ENCODE measurements at places on chromosomes 3 and 15. TPM values are rescaled to one million over a fixed set of nuclear protein-coding genes. Genes with fewer than 3 reads are reported as not detected.

The ANKRD63 gene
- not detected for total RNA-seq

The LSMEM2 gene
- not detected for total RNA-seq

The LRRC31 gene
- not detected for total RNA-seq

The CCDC80 gene
- 10.4 TPM for total RNA-seq

The CEMIP gene
- 0.14 TPM for total RNA-seq

The ACOX2 gene
- 4.3 TPM for total RNA-seq

GRCh38 chr3:24315356-24315755, 179.3 kb downstream of the THRB start:
- no peak overlapping the region for H3K4me3 ChIP-seq
- DNase-seq: no peak
- no peak overlapping the region for H3K27ac ChIP-seq
- H3K4me1 ChIP-seq: peaks cover 19% of the 10 kb centered on the region

DNA sequence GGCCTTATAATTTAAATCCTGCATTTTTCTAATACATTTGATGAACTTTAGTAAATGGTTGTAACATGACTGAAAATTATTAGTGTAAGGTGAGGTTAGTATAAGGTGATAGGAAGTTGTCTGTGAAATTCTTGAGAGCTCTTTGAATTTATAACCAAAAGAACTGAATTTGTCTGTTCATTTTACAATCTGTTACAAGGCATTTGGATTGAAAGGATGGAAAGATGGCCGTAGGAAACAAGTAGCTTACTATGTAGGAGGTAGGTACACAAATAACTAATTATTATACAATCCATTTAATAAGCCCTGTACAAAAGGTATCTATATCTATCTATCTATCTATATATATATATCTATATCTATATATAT, 6.6 kb downstream of the DIPK2A start:
- H3K4me1 ChIP-seq: peaks cover 20% of the 10 kb centered on the region
- DNase-seq: no peak
- H3K36me3 ChIP-seq: peaks cover 6% of the 10 kb centered on the region
- H3K4me3 ChIP-seq: no peak overlapping the region
- H3K27me3 ChIP-seq: no peaks in the 10 kb centered on the region

DNA sequence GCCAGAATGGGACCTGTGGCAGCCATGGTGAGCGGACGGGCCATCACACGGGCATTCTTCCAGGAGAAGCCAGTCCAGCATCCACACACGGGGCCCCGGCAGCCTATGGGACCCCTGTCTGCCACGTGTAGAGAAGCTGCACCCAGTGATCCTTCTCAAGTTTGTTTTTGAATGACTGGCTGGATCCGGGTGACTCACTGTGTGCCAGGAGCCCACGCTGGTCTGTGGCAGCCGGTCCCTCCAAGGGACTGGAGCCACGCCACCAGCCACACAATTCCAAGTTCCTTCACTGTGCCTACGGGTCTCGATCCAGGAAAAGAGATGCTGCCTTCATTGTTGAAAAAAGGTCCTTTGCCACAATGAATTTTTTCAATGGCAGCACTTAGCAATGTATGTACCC, 58.1 kb downstream of the ATP10A start:
- H3K27ac ChIP-seq: no peak overlapping the region
- peaks cover 5% of the 10 kb centered on the region for H3K36me3 ChIP-seq
- H3K4me3 ChIP-seq: no peak overlapping the region
- no peaks in the 10 kb centered on the region for H3K4me1 ChIP-seq

- H3K4me1 ChIP-seq: peaks cover 10% of the 10 kb centered on the region
- peaks cover 37% of the 10 kb centered on the region for H3K27me3 ChIP-seq
- no peak overlapping the region for H3K27ac ChIP-seq
Observed at GRCh38 chr3:119794971-119795612, 13.2 kb downstream of the NR1I2 start.

DNA sequence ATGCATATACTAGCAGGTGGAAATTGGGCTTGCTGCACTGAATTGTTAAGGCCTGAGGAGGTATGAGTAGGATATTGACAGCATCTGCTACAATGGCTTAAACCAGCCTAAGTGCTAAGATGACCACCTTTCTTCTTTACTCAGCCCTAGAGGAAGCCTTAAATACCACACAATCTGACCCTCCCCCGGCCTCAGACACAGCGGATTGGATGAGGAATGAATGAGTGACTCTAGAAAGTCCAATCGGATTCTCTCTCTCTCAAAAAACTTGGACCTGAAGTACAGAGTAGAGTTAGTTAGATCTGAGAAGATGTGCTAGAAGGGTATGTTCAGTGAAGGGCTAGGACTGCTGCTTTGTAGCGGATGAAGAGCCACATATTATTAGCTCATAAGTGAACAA, 39.9 kb upstream of the C3orf49 start:
- H3K27ac ChIP-seq: no peak overlapping the region
- H3K4me1 ChIP-seq: no peaks in the 10 kb centered on the region
- no peak for DNase-seq
- H3K4me3 ChIP-seq: no peak overlapping the region
- H3K27me3 ChIP-seq: no peaks in the 10 kb centered on the region

DNA sequence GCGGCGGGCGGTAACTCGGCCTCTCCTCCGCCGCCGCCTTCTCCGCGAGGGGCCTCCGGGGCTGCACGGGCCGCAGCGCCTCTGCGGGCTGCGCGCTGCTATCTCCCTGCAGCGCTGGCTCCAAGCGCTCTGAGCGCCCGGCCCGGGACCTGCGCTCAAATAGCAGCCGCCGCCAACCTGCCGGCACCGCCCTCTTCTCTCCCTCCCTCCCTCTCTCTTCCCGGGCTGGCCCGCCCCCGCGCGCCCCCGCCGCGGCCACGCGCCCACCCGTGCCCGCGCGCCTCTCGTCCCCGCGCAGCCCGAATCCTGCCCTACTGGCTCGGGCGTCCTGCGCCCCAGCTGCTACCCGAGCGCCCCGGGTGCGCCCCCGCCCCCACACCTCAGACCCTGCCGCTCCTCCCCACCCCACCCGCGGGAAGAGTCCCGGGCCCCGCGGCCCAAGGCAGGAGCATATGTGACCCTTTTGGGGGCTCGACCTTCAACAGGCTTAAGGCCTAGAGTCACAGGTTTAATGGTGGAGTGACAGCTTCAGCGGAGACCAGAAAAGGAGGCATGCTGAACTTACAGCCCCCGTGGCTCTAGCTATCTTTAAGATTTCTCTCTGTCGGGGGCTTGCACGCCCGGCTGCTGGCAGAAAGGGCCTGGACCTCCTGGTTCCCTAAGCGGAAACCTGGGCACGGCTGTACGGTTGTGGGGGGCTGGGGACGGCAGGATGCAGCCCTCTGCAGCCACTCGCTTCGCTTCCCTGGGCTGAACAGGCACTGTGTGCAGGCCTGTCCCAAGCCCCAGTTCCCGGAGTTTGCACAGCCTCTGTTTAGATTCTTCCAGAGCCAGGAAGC, at the start of gene CACNA2D2:
Gene CACNA2D2 (minus strand): TSS at position 131 of the 839 bp plus-strand sequence. CDS start 211 bp downstream, outside the sequence.
- H3K36me3 ChIP-seq: no peaks in the 10 kb centered on the region
- no peak for DNase-seq
- H3K4me1 ChIP-seq: no peaks in the 10 kb centered on the region
- no peak within 1 kb of the TSS for H3K27ac ChIP-seq
- no peak within 1 kb of the TSS for H3K4me3 ChIP-seq

- H3K27me3 ChIP-seq: no peaks in the 10 kb centered on the region
- H3K36me3 ChIP-seq: no peaks in the 10 kb centered on the region
- no peak overlapping the region for H3K27ac ChIP-seq
- no peak for DNase-seq
- no peak overlapping the region for H3K4me3 ChIP-seq
Observed at GRCh38 chr3:125119752-125120378, 64.1 kb upstream of the HEG1 start.

DNA sequence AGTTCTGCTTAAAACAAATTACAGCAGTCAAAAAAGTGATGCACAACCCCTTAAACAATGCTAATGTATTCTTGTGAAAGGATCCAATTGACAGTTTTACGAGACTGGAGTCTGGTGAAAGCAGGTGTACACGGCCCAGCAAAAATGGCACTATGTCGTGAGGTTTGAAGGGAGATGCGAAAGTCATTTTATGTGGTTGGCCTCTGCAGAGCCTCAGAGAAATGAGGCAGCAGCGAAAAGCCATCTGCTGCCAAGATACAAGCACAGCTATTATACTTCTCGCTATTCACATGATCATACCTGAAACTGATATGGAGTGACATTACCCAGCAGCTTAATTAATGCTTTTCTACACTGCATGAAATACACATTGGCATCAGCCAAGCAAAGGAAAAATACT, 36.4 kb downstream of the MECOM start:
- no peaks in the 10 kb centered on the region for H3K36me3 ChIP-seq
- DNase-seq: no peak
- no peak overlapping the region for H3K4me3 ChIP-seq
- no peak overlapping the region for H3K27ac ChIP-seq

DNA sequence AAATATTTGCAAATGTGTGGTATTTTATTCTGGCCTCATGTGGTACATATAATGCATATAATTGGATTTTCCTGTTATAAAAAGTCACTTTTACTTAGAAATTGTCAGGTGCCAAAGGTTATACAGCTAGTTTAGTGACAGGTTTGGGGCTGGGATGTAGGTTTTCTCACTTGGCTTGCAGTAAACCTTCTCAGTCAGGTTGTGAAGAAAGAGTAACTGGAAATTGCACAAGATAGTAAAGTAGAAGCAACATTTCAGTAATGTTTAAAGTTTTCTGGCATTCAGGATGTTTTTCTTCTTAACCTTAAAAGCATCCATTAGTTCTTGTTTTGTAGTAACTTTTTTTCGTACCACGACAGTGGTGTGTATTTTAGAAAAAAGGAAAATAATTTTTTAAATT, 53.9 kb downstream of the MEF2A start:
- peaks cover 16% of the 10 kb centered on the region for H3K36me3 ChIP-seq
- H3K4me3 ChIP-seq: no peak overlapping the region
- peak; percentile 33 for DNase-seq
- H3K4me1 ChIP-seq: peaks cover 36% of the 10 kb centered on the region

- H3K4me3 ChIP-seq: no peak overlapping the region
- no peaks in the 10 kb centered on the region for H3K36me3 ChIP-seq
- H3K27me3 ChIP-seq: no peaks in the 10 kb centered on the region
- H3K27ac ChIP-seq: no peak overlapping the region
Observed at GRCh38 chr3:37536840-37537239, 324.8 kb upstream of the CTDSPL start.

GRCh38 chr15:31365655-31366127, 39.1 kb downstream of the KLF13 start:
- peaks cover 57% of the 10 kb centered on the region for H3K4me1 ChIP-seq
- H3K27me3 ChIP-seq: no peaks in the 10 kb centered on the region
- peak; percentile 92 for DNase-seq
- peaks cover 8% of the 10 kb centered on the region for H3K36me3 ChIP-seq

DNA sequence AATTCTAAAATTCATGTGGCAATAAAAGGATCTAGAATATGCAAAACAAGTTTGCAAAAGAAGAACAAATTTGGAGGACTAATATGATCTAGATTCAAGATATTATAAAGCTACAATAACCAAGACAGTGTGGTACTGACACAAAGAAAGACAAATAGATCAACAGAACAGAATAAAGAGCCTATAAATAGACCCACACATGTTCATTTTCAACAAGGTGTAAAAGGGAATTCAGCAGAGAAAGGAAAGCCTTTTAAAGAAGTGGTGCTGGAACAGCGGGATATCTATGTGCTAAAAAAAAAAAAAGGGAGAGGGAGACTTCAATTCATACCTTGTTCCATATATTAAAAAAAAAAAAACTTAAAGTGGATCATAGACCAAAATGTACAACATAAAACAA, 149.0 kb downstream of the WDR76 start:
- H3K4me3 ChIP-seq: no peak overlapping the region
- H3K36me3 ChIP-seq: no peaks in the 10 kb centered on the region
- no peak overlapping the region for H3K27ac ChIP-seq
- H3K4me1 ChIP-seq: no peaks in the 10 kb centered on the region
- peaks cover 13% of the 10 kb centered on the region for H3K27me3 ChIP-seq

GRCh38 chr3:194487289-194488054, 670 bp upstream of the ATP13A3 start:
- H3K4me1 ChIP-seq: peaks cover 22% of the 10 kb centered on the region
- H3K27me3 ChIP-seq: no peaks in the 10 kb centered on the region
- DNase-seq: no peak
- peak overlapping the region; percentile 92 for H3K27ac ChIP-seq
- H3K36me3 ChIP-seq: peaks cover 12% of the 10 kb centered on the region

DNA sequence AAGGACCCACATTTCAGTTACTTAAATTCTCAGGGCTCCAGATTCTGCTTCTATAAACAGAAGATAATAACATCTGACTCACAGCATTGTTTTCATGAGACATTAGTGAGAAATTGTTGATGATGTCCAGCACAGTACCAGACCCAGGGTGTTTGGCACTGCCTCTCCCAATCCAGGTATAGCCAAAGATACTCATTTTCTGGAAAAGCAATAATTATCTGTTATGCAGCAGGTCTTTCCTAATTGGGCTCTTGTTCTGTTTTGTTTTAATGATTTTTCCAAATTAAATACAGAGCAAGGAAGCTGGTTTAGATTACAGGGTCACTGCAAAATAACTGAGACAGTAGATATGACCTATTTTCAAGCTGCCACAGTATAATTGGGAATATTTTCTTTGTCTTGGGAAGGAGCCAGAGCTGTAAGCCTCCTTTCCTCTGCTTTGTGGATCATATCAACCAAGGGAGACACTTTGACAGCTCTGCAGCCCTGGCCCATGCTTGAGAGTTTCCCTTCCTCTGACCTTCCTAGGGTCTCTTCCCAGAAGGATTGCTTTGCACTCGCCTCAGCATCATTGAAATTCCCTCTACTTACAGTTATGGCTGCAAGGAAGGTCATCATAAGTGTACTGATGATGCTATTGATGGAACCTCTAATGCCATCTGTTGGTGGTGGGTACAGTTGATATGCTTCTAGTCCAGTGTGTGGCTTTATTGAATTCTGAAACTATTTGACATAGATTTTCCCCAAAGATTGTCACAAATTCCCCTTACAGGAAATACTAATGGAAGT, 522.4 kb upstream of the ADAMTS9 start:
- no peak overlapping the region for H3K27ac ChIP-seq
- H3K27me3 ChIP-seq: no peaks in the 10 kb centered on the region
- H3K4me1 ChIP-seq: no peaks in the 10 kb centered on the region
- H3K4me3 ChIP-seq: no peak overlapping the region
- no peaks in the 10 kb centered on the region for H3K36me3 ChIP-seq

DNA sequence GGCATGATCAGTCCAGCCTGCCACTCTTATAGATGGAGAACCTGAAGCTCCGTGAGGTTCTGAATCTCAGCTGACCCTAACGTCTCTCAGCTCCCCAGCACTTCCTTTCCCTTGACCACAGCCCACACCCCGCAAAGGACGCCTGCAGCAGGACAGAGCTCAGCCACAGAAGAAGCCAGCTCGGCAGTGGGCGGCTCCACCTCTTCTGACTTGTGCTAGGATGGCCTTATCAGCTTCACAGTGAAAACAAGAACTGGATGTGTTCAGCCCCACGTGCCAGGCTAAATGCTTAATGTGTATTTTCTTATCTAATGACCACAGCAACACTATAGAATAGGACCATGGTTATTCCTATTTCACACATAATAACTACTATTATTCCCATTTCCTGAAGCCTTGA, 127.6 kb downstream of the ARNT2 start:
- no peaks in the 10 kb centered on the region for H3K4me1 ChIP-seq
- DNase-seq: no peak
- H3K36me3 ChIP-seq: peaks cover 6% of the 10 kb centered on the region
- H3K27ac ChIP-seq: no peak overlapping the region
- H3K27me3 ChIP-seq: peaks cover 13% of the 10 kb centered on the region
- no peak overlapping the region for H3K4me3 ChIP-seq

Measured in MCF 10A (cell line).